Left ventricle myocardium inferior (tissue), 1 donor: ENCODE measurements at places on chromosomes 11 and 22. TPM values are rescaled to one million over a fixed set of nuclear protein-coding genes. Genes with fewer than 3 reads are reported as not detected.

DNA sequence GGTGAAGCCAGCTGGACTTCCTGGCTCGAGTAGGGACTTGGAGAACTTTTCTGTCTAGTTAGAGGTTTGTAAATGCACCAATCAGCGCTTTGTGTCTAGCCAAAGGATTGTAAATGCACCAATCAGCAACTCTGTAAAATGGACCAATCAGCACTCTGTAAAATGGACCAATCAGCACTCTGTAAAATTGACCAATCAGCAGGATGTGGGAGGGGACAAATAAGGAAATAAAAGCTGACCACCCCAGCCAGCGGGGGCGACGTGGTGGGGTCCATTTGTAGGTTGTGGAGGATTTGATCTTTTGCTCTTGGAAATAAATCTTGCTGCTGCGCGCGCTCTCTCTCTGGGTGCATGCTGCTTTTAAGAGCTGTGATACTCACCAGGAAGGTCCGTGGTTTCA, 202.9 kb downstream of the MIAT start:
- DNase-seq: no peak

DNA sequence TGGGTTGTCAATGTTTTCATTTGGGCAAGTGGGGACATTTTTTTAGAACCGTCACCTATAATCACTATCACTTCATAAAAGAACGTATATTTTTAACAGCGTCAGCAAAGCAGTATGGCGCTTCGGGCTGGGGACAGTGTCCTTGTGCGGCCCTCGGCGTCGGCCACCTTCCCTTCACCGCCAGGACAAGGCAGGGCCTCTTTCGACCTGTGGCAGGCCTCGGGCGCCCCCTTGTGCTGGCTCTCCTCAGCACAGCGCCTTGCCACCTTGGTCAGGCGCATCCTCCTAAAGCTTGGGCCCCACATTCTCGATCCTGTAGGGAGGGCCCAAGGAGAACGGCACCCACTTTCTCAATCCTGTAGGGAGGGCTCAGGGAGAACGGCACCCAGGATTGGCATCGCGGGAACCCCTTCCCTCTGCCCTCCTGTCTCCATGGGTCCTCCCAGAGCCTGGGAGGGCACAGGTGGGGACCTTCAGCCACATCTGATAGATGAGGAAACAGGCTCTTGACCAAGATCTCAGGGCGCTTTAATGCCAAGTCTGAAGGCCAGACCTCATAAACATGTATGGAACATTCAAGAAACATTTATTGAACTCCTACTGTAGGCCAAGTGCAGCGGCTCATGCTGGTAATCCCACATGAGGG, 11.5 kb upstream of the FADD start:
- peak; percentile 83 for DNase-seq

DNA sequence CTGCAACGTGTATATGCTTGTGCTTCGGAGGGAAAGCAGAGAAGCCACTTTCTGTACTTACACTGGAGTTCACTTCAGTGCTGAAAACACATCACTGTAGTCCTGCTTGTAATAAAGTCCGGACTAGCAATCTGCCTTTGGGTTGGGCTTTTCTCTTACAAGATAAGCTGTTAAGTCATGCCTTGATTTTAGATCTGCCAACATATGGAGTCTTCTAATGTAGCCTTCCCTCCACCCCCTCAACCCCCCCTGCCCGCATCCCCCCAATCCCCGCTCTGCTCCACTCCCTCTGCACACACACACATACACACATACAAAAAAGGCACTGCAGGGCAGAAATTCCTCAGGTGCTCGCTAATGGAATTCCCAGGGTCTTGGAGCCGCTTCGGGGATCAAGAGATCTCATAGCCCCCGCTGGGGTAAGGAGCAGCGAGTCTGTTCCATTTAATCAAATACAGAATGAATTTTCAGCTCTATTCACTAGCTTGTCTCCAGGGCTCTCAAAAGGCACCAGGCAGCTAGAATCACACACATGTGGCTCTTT, 3.4 kb downstream of the CDON start:
- DNase-seq: no peak

DNA sequence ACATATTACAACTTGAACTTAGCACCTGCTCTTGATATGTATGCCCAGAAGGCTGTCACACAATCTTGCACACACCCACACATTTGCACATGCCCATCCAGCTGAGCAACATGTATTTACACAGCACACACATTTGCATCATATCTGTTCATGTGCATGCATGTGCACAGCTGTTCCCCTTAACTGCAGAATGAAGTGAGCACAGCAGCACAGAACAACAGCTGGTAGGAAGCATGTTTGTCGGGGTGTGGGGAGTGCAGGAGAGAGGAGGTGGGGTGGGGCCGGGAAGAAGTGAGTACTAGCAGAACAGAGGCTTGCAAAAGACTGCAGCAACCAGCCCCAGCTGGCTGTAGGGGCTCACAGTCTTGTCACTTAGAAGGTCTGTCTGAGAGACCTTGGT, 296.5 kb downstream of the KIRREL3 start:
- DNase-seq: no peak

- DNase-seq: no peak
Measured at GRCh38 chr22:45777852-45778375, 106.3 kb downstream of the ATXN10 start.

- peak; percentile 62 for DNase-seq
Measured at GRCh38 chr22:42856179-42856864, 751 bp downstream of the ARFGAP3 start.

- no peak for DNase-seq
Measured at GRCh38 chr11:130644187-130644586, 195.7 kb downstream of the ADAMTS15 start.

- DNase-seq: no peak
Measured at GRCh38 chr22:30038219-30038618, 42.0 kb upstream of the HORMAD2 start.

DNA sequence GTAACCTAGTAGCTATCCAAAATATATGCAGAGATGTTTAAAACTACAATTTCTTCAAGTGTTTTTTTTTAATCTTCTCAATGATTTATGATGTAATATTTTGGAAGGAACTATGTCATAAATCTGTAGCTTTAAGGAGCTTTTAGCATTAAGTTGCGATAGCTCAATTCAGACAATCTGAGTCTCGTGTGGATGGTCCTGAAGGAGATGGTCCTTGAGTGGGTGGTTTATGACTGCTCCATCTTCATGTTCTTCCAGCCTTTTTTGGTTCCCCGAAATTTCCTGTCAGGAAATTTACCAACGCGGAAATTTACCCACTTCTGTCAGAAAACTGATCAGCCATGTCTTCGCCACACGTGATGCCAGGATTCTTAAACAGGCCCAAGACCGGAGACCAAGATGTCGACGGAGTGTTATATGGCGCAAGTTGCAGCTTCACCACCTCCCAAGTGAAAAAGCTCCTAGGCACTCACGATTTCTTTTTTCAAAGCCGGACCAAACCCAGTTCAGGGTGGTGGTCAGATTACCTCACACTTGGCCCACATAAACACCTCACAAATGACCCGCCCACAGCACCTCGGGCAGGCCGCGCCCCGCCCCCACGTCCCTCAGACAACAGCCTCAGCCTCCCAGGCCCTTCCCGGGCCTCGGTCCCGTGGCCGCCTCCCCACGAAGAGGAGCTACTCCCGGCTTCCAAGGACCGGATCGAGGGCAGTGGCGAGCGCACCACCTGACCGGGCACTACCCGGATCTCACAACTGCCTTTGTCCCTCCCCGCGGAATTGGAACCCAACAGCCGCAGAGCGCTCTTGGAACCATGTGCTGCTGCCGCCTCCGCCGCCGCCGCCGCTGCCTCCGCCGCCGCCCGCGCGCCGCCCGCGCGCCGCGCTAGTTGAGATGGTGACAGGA, at the start of gene MORC2:
TSS of gene MORC2 (minus strand) at position 760 of the 909 bp plus-strand sequence. CDS start 885 bp downstream, outside the sequence.
- DNase-seq: no peak

DNA sequence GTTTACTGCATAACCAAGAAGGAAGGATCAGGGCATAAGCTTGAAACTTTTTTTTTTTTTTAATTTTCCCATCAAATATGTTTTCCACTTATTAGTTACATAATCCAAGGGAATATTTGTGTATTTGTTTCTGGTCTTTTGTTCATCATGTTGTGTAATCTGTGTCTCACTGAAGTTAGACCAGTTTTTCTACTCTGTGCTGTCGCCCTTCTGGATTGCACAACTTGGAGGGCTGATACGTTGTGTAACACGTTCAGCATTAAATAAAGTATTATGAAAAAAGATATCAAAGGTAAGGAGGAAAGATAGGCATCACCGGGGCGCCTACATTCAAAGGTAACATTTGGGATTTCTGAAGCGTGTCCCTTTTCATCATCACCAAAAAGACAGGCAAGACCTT, 3.3 kb upstream of the E2F8 start:
- DNase-seq: no peak

DNA sequence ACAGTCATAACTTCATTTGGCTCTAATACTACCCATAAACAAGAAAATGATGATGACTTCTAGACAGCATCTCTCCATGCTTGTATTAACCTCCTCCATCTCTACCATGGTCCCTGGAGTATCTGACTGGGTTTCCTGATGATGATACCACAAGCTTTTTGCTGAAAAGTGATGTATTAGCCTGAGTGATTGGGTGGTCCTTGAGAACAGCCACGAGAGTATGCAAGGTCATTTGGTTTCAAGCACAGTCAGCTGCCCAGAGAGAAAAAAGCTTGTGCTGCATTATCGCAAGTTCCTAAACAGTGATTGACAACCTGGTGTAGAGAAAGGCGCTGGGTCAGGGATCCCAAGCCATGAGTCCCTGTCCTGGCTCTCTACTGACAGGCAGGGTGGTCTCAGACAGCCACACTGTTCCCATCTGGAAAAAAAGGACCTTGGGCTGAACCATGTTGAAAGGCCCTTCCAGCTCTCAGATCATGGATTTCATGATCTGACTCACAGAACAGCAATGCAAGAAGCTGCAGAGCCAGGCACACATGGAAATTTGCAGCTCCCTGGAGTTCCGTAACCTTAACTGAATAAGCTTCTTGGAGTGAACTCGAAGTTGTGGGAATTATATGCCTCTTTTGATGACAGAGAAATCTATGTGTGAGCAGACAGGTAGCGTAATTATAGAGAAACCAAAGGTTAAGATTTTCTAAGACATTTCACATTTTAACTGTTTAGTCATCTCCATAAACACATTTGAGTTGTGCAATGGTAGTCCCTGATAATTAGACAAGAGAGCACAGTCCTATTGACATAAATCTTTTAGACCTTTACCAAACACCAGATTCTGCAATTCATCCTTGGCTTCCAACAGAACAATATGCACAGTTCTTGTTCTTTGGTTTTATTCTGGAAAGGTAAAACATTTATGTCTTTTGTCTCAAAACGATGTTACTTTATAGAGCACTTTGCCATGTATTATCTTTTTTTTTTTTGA, 54.1 kb upstream of the UBASH3B start:
- no peak for DNase-seq

- DNase-seq: no peak
Measured at GRCh38 chr11:86370922-86371594, 3.6 kb upstream of the CCDC81 start.

DNA sequence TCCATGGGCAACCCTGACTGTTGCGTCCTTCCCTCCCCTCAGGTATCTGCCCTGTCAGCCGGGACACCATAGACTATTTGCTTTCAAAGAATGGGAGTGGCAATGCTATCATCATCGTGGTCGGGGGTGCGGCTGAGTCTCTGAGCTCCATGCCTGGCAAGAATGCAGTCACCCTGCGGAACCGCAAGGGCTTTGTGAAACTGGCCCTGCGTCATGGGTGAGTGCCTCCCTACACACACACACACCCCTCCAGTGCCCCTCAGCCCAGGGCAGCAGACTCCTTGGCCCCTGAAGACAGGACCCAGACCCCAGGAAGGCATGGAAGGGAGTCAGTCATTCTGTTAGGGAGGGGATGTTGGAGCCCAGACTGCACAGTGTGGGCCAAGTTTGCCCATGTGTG, 17.9 kb upstream of the UVRAG start:
- DNase-seq: no peak

MIOX gene
- not detected for total RNA-seq

MRPL11 gene
- 53.8 TPM for total RNA-seq

KCNK4 gene
- total RNA-seq: not detected

USP2 gene
- total RNA-seq: 135 TPM

PKNOX2 gene
- 6.2 TPM for total RNA-seq

FHIP1B gene
- total RNA-seq: 12.2 TPM

RIC3 gene
- 12.9 TPM for total RNA-seq

FXYD2 gene
- total RNA-seq: 1.3 TPM

LARGE1 gene
- 117 TPM for total RNA-seq
